ENCODE measurements at places on chromosomes 12 and 14. TPM values are rescaled to one million over a fixed set of nuclear protein-coding genes. Genes with fewer than 3 reads are reported as not detected.

- no peak for DNase-seq
These were observed 337.3 kb upstream of the E2F7 start for GRCh38 chr12:77402716-77403115.

GRCh38 chr12:50185970-50186663, 18.9 kb upstream of the CERS5 start:
- DNase-seq = no peak

GRCh38 chr14:57617510-57617909, 123.9 kb upstream of the CCDC198 start:
- DNase-seq = no peak

EGLN3 gene
- total RNA-seq = 29.2 TPM

TCL1B gene
- total RNA-seq = not detected

EPS8 gene
- 144 TPM for total RNA-seq

ERBB3 gene
- 0.71 TPM for total RNA-seq
